Activated CD4-positive, alpha-beta T cell treated with anti-CD3 and anti-CD28 coated beads, Interleukin-2, amount 50 U/mL, for 4 hours (primary cell): ENCODE measurements at places on chromosomes 5 and 9.

DNA sequence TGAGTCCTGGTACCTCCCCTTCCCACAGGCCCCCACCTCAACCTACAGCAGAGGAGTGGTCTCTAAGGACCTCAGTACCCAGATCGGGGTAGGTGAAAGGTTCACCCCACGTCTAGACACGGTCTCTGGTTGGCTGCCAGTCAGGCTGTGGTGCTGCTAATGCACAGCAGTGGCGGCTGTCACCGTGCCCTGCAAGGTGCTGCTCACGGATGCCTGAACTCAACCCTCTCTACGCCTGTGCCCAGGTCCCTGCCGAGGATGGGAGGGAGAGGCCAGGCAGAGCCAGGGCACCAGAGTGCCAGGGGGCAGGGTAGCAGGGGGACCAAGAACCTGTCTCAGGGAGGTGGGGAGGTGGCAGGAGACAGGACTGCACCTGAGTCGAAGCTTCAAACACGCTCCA, 14.3 kb downstream of the IER5L start:
- no peak for DNase-seq

- no peak for DNase-seq
Measured at GRCh38 chr5:61139094-61139873, 23.0 kb downstream of the SMIM15 start.

DNA sequence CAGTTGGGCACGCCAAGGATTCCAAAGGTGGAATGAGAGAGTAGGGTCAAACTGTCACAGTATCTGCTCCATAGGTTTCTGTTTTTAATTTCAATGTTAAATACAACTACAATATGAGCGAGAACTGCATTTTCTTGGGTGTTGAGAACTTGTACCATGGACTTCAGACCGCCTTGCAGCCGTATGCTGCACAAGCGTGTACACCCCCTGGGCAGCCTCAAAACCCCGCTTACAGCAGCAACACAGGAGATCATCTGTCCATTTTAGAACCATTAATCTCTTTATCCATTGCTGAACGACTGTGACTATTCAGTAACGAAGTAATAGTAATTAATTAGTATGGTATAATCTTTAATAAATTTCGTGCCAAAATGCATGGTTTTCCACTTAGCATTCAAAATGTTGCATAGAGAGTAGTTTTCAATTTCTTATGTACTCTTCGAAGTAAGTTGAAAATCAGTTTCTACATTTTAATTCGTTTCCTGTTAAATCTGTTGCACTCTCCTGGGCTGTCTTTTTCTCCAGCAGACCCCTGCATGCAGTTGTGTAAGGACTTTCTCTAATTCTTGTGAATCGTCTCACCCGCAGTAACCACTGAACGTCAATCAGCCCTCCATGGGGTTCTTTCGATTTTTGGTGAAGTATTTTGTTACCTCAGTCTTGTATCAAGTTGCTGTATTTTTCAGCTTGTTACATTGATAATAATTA, 42.0 kb upstream of the GARNL3 start:
- DNase-seq: no peak

DNA sequence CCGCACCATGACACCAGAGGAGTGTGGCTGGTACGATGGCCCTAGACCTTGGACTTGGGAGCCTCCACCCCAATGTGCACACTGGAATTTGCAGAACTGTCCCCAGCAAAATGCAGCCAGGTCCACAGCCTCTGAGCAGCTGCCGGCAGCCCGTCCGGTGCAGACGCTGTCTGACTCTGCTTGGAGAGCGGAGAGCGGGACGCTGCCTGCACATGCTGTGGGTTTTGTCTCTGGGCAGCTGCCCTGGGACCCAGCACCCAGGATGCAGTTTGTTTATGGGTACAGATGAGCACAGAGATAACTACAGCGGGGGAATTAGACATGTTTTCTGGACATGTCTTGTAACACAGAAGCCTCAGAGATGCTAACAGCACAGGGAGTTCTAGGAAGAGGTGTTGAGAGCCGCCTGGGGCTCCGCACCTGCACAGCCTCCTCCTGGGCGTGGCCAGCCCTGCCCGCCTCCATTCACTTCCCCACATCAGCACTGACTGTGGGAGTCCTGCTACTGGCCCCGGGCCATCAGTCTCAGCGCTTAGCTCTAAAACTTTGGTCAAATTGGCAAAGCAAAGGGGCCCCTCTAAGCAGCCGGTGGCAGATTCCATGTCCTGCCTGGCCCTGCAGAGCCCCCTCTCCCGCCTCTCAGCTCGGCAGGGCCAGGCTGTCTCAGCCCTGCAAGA, 159.6 kb downstream of the IRX2 start:
- DNase-seq: no peak

- no peak for DNase-seq
Measured at GRCh38 chr5:167843881-167844572, 447.4 kb upstream of the WWC1 start.

- DNase-seq: no peak
Measured at GRCh38 chr5:87876616-87877015, 392.0 kb downstream of the TMEM161B start.
